ENCODE measurements at places on chromosomes 4 and X. TPM values are rescaled to one million over a fixed set of nuclear protein-coding genes. Genes with fewer than 3 reads are reported as not detected.

DNA sequence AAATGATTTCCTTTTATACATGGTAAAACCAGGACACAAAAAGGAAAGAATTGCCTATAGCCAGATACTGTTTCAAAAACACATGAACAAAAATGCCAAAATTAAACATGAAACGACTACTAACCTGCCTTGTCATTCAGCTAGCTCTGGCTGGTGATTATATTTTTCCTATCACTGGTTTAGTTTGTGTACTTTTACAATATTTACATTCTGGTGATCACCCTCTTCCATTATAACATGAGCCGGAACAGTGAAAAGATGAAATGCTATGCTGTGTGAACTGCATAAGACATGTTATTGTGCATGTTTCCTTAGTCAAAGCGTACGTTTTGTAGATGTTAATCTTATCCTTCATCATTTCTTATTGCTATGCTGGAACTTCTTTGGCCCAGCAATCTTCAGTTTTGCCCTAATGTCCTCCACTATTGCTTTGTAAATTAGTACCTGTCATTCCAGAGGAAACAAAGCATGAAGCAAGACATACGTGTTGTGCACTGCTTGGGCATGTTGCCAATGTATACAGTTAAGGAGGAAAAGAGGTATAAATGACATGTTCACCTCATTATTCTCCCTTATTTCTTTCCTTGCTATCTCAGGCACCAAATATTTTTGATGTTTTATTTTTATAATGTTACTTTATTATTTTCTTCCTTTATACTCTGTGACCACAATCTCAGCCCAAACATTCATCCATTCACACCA, 386.3 kb downstream of the ARHGAP24 start:
- H3K27me3 ChIP-seq: no peaks in the 10 kb centered on the region
- no peaks in the 10 kb centered on the region for H3K36me3 ChIP-seq

- peak overlapping the region; percentile 23 for H3K27ac ChIP-seq
- no peaks in the 10 kb centered on the region for H3K27me3 ChIP-seq
- H3K4me1 ChIP-seq: peaks cover 46% of the 10 kb centered on the region
- no peak overlapping the region for H3K4me3 ChIP-seq
- H3K36me3 ChIP-seq: no peaks in the 10 kb centered on the region
- DNase-seq: peak; percentile 85
These were observed 105.7 kb upstream of the PDLIM3 start for GRCh38 chr4:185640811-185641675.

GRCh38 chr4:92303621-92304027, at the start of gene GRID2:
Gene GRID2, plus strand, starts transcription at chr4:92303966.
- peak; percentile 90 for DNase-seq
- no peaks in the 10 kb centered on the region for H3K36me3 ChIP-seq
- peak within 1 kb of the TSS; percentile 72 for H3K4me3 ChIP-seq
- peaks cover 68% of the 10 kb centered on the region for H3K4me1 ChIP-seq

DNA sequence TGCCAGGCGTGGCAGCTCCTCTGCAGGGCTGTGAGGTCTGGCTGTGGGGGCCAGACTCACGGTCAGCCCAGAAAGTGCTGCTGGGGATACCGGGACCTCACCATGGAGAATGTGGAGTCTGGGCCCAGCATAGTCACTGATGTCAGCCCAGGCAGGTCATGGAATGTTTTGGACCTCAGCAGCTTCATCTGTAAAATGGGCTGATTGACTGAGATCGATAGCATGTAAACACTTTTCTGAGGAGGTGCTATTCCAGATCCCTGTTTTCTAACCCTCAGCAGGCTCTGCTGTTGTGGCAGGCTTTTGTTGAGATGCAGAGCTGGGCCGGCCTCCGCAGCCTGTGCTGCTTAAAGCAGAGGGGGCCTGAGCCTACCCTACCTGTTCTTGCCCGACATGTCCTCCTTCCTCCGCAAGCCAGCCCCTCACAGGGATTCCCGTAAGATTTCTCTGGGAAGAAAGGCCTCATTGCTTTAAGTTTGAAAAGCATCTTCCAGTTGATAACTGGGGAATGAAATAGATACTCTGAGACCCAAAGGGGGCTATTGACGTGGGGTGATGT, 38.3 kb upstream of the HGFAC start:
- H3K4me3 ChIP-seq: no peak overlapping the region
- no peak for DNase-seq
- no peaks in the 10 kb centered on the region for H3K27me3 ChIP-seq
- H3K4me1 ChIP-seq: no peaks in the 10 kb centered on the region
- H3K36me3 ChIP-seq: no peaks in the 10 kb centered on the region
- H3K27ac ChIP-seq: no peak overlapping the region

The REELD1 gene
- polyA plus RNA-seq: not detected

DNA sequence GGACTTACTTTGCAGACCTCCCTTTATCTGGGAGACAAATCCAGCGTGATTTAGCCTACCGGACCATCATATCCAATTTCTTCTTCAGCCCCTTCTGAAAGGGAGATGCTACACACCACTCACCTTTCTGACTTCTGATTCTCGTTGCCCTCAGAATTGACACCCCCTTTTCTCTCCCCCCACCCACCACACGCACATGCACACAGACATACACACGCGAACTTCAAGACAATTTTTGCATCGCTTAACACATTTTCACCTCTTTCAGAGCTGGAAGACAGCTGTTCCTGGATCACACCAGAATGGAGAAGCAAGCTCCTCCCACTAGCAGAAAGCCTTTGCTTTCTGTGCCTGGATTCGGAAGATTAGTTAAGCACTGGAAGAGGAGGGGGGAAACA, 1.0 kb upstream of the SNCA start:
- DNase-seq: peak; percentile 47
- peak overlapping the region; percentile 63 for H3K4me3 ChIP-seq
- peaks cover 15% of the 10 kb centered on the region for H3K27me3 ChIP-seq
- no peaks in the 10 kb centered on the region for H3K36me3 ChIP-seq
- peaks cover 17% of the 10 kb centered on the region for H3K4me1 ChIP-seq
- peak overlapping the region; percentile 73 for H3K27ac ChIP-seq

DNA sequence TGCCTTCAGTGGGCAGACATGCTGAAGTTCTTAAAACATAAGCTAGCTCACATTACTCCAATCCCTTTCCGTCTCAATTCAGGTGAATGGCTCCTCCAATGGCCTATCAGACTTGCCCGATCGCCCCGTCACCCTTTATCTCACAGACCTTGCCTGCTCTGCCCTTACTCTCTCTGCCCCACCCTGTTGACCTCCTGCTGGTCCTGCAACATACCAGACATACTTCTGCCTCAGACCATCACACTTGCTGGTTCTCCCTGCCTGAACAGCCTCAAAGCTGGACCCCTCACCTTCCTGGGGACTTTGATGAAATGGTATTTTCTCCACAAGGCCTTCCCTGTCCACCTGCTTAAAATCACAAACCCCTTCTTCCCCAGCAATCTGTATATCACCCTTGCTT, 340.1 kb upstream of the NR3C2 start:
- no peak overlapping the region for H3K4me3 ChIP-seq
- no peaks in the 10 kb centered on the region for H3K36me3 ChIP-seq
- peaks cover 25% of the 10 kb centered on the region for H3K4me1 ChIP-seq
- peak overlapping the region; percentile 34 for H3K27ac ChIP-seq

The HEPH gene
- polyA plus RNA-seq: 9.7 TPM

GRCh38 chrX:49754233-49754857, 58.6 kb upstream of the PAGE1 start:
- H3K4me1 ChIP-seq: no peaks in the 10 kb centered on the region
- DNase-seq: peak; percentile 60
- no peaks in the 10 kb centered on the region for H3K27me3 ChIP-seq
- H3K27ac ChIP-seq: no peak overlapping the region

GRCh38 chrX:93673869-93674271, at the start of gene FAM133A:
Gene FAM133A, plus strand, starts transcription at chrX:93674206. Its CDS starts 35,214 bp downstream, at chrX:93709420.
- peak within 1 kb of the TSS; percentile 81 for H3K4me3 ChIP-seq
- H3K4me1 ChIP-seq: peaks cover 14% of the 10 kb centered on the region
- H3K36me3 ChIP-seq: no peaks in the 10 kb centered on the region
- no peak for DNase-seq

- no peaks in the 10 kb centered on the region for H3K36me3 ChIP-seq
- H3K4me3 ChIP-seq: no peak overlapping the region
- DNase-seq: no peak
- no peaks in the 10 kb centered on the region for H3K27me3 ChIP-seq
These were observed 143.5 kb downstream of the HNRNPD start for GRCh38 chr4:82230306-82230705.

DNA sequence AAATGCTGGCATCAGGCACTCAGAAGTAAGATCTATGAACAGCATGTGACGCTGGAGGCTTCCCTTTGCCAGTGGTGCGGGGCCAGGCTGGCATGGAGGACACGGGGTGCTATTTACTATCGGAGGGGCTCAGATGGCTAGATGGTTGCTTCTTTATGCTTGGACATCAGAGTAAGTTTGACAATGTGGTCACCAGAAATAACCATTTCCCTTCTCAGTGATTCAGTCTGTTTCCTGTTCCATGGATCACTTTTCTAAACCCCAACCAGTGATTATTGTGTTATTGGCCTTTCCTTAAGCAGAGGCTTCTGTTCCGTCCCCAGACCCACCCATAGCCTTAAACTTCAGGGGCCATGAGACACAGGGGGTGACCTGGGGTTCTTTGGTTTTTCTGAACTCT, 55.4 kb upstream of the DHX15 start:
- no peak overlapping the region for H3K27ac ChIP-seq
- no peaks in the 10 kb centered on the region for H3K27me3 ChIP-seq
- no peak for DNase-seq
- H3K4me1 ChIP-seq: peaks cover 14% of the 10 kb centered on the region
- no peak overlapping the region for H3K4me3 ChIP-seq

The CSAG1 gene
- 0.27 TPM for polyA plus RNA-seq

DNA sequence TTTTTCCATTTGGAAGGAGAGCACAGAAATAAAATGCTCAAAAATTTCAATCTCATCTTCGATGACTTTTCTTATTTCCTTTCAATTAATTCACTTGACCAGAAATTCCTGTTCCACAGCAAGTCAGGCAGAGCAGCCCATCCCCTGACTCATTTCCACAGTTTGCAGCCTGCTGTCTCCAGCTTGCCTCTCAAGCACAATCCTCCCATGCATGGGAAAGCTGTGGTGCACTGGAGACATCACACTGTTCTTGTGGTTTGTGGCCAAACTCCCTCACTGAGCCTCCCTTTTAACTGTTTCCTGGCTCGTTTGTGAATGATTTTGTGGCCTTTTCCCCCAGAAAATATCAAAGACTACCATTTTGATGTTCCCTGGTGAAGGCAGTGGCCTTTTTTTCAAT, 114.0 kb upstream of the ENPEP start:
- H3K36me3 ChIP-seq: no peaks in the 10 kb centered on the region
- H3K4me1 ChIP-seq: no peaks in the 10 kb centered on the region
- H3K4me3 ChIP-seq: no peak overlapping the region
- no peak for DNase-seq
- H3K27ac ChIP-seq: no peak overlapping the region

All from GM23338 (cell line).